ENCODE measurements at places on chromosomes 2 and 18. TPM values are rescaled to one million over a fixed set of nuclear protein-coding genes. Genes with fewer than 3 reads are reported as not detected.

CYP26B1 gene
- not detected for total RNA-seq

DNA sequence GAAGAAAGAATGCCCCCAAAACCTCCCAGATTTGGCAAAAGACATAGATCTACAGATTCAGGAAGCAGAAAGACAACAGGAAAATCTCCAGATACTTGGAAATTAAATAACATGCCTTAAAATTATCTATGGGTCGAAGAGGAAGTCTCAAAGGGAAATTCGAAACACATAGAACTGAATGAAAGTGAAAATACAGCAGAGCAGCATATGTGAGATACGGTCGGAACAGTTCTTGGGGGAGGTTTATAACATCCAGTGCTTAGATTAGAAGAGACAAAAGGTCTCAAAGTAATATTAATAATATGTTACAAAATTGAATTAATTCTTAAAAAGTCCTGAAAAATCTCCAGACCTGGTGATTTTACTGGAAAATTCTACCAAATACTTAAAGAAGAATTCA is 14.3 kb downstream of the KCNG2 start:
- H3K27ac ChIP-seq = no peak overlapping the region
- DNase-seq = no peak
- peaks cover 7% of the 10 kb centered on the region for H3K27me3 ChIP-seq
- H3K4me3 ChIP-seq = no peak overlapping the region
- H3K36me3 ChIP-seq = no peaks in the 10 kb centered on the region

DNA sequence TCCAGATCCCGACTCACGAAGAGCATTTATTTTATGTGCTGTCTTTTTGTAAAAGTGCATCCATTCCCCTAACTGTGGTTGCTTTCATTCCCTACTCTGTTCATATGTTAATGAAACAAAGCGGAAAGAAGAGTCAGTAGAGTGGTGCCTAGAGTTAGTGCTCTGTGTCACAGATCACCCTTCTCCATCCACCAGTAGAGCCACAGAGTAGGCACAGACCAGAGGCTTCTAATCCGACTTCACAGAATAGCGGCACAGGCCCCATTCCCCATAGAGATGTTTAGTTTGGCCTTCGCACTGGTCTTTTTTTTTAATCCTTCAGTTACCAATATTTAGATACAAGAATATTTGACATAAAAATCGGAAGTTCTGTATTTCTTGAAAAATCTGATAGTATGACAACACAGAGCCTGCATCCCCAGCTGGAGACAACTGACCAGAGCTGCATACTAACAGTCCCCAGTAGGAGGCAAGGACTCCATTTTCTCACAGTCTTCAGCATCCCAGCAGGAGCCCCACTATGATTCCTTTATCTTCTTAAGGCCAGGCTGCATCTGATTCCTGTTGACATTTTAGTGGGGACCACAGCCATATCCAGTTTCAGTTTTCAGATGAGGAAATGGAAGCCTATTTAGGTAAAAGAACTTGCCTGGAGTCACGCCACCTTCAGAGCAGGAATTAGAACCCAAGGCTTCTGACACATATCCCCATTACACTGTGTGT is 7.0 kb downstream of the G6PC2 start:
- peaks cover 5% of the 10 kb centered on the region for H3K4me1 ChIP-seq
- no peak overlapping the region for H3K4me3 ChIP-seq
- no peak for DNase-seq
- peaks cover 25% of the 10 kb centered on the region for H3K27me3 ChIP-seq
- no peaks in the 10 kb centered on the region for H3K36me3 ChIP-seq

CHST9 gene
- total RNA-seq = not detected

ADNP2 gene
- total RNA-seq = 19.7 TPM

POU3F3 gene
- total RNA-seq = not detected

GRCh38 chr2:166516712-166517303 is 22.8 kb upstream of the SCN7A start:
- no peak overlapping the region for H3K4me3 ChIP-seq
- no peaks in the 10 kb centered on the region for H3K36me3 ChIP-seq
- no peak for DNase-seq
- H3K27me3 ChIP-seq = no peaks in the 10 kb centered on the region
- no peak overlapping the region for H3K27ac ChIP-seq
- H3K4me1 ChIP-seq = no peaks in the 10 kb centered on the region

MC5R gene
- not detected for total RNA-seq

Data from activated B cell treated with CpG ODN at 0.5 μM for 24 hours (primary cell).